ENCODE measurements at places on chromosomes 6 and 20. TPM values are rescaled to one million over a fixed set of nuclear protein-coding genes. Genes with fewer than 3 reads are reported as not detected.
A peak's percentile ranks its signal among the peaks of the same experiment; 100 is the strongest.

- DNase-seq: no peak
These were observed 208.0 kb downstream of the GMDS start for GRCh38 chr6:2037237-2037926.

GRCh38 chr6:77172578-77172977 is 290.7 kb downstream of the HTR1B start:
- DNase-seq: no peak

GRCh38 chr6:48080227-48081009 is 30.6 kb downstream of the PTCHD4 start:
- no peak for DNase-seq

Gene GLP1R
- not detected for total RNA-seq

GRCh38 chr6:84977363-84977705 is 212.9 kb upstream of the TBX18 start:
- no peak for DNase-seq

DNA sequence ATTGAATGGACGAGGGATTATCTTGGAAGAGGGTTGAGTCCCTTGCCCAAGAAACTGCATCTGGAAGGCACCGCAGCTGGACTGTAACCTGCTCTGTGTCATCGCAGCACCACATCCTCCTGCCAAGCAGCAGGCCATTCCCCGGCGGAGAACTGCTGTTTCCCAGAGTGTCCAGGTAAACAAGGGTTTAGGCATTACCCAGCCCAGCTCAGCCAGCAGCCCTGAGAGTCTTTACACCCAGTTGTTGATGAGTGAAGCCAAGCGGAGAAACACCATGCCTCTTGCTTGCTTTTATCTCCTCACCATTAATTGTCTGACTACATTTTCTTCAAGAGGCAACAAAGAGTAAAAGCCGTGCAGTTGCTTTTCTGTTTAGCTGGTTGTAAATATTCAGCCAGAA is 104.1 kb downstream of the CDH4 start:
- DNase-seq: no peak

- DNase-seq: no peak
These were observed 47.4 kb downstream of the ADNP start for GRCh38 chr20:50883856-50884255.

Gene SLC26A8
- not detected for total RNA-seq

Gene GSTA4
- total RNA-seq: 25.3 TPM

DNA sequence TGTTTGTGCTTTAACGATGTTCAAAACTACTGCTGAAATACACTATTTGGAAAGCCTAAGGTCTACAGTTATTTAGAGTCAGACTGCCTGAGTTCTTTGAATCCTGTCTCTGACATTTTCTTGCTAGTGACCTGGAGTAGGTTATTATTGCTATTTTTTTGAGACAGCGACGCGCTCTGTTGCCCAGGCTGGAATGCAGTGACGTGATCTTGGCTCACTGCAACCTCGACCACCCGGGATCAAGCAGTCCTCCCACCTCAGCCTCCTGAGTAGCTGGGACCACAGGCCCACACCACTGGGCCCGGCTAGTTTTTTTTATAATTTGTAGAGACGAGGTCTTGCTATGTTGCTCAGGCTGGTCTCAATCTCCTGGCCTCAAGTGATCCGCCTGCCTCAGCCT is 96.6 kb downstream of the TIAM2 start:
- no peak for DNase-seq

DNA sequence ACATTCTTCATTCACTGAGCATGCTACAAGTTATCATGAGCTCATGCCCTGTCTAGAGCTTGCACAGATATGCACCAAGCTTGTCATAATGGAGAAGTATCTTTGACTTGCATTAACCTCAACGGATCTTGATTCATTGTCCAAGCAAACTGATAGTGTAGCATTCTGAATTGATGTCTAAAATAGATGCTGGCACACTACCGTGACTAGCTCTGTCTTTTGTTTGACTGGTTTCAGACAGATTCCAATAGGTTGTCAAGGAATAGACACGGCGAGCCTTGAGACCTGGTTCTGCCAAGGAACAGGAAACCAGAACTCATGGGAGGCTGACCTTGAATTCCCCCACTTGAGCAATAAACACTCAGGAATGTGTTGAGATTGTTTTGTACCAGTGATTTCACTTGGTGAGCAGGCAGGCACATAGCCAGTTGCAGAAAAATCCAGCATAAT is 1153.1 kb upstream of the GJE1 start:
- DNase-seq: peak; percentile 83

Gene TXNDC5
- total RNA-seq: 1,031 TPM

DNA sequence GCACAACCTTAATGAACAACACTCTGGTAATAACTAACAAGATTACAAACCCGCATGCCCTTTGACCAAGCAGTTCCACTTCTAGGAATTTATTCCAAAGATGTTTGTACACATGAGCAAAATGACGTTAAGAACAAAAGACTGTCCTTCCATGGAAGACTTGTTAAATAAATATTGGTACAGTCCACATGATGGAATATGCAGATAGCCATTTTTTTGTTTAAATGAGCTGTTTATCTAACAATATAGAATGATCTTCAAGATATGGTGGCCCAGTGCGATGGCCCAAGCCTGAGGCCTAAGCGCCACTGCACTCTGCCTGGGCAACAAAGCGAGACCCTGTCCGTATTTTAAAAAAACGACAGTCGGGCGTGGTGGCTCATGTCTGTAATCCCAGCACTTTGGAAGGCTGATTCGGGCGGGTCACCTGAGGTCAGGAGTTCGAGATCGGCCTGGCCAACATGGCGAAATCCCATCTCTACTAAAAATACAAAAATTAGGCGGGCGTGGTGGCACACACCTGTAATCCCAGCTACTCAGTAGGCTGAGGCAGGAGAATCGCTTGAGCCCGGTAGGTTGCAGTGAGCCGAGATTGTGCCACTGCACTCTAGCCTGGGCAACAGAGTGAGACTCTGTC is 7.4 kb upstream of the AHCY start:
- DNase-seq: no peak

DNA sequence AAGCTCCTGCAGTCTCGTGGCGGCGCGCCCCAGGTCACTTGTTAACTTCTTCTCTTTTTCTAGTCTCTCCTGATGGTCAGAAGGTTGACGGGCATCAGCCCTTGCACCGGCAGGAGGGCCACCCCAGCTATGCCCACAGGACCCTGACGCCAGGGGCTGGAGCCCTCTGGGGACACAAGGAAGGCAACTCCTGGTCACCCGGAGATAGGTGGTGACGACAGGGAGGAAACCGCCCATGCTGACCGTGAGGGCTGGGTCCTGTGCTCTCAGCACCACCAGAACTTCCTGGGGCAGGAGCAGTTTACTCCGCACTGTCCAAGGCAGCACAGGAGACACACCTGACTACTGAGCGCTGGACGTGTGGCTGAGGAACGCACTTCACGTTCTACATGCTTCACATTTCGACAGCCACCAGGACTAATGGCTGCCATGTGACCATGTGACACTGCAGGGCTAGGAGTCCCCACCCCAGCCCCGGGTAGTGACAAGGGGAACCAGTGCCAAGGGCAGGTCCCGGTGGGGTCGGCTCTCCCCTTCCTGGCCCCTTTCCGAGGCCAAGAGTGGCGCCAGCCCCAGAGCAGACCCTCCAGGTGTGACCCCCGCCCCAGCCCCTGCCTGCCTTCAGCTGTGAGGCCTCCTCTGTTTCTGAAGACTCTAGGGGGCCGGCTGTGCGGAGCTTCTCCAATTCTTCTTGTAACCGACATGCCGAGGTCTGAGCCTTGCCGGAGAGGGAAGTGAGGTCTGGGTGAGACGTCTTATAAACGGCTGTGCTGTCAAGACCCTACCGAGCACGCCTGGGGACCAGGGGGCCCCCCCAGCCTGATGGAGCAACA is 45.2 kb downstream of the DSTN start:
- DNase-seq: no peak

DNA sequence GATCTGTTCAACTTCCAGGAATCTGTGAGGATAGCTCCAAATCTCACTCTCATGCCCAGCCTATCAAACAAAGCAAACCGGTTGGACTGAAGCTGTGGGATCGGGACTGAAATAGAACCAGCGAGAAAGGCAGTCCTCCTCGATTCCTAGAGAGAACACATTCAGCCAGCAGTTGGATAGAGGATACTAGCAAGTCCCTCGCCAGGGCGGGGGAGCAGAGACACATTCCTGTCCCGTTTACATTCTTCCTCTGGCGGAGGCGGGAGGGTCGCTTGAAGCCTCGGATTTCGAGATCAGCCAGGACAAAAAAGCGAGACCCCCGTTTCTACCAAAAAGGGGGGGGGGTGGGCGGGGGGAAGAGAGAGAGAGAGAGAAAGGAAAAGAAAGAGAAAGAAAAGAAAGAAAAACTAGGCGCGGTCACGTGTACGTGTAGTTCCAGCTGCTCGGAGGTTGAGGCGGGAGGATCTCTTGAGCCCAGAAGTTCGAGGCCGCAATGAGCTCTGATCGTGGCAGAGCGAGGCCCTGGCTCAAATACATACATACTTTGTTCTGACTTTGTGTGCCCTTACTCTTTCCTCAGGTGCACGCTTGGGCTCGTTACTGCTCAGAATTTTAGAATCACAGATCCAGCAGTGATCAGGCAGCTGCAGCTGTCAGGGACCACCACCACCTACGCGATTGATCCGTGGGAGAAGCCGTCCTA is 19.5 kb downstream of the ZNF311 start:
- peak; percentile 97 for DNase-seq

- no peak for DNase-seq
These were observed 17.6 kb upstream of the MYLK2 start for GRCh38 chr20:31801508-31801907.

Gene DBNDD2
- total RNA-seq: 21.7 TPM

GRCh38 chr6:140101367-140101766 is 726.9 kb upstream of the CITED2 start:
- DNase-seq: no peak

Gene RIMS1
- 0.82 TPM for total RNA-seq

DNA sequence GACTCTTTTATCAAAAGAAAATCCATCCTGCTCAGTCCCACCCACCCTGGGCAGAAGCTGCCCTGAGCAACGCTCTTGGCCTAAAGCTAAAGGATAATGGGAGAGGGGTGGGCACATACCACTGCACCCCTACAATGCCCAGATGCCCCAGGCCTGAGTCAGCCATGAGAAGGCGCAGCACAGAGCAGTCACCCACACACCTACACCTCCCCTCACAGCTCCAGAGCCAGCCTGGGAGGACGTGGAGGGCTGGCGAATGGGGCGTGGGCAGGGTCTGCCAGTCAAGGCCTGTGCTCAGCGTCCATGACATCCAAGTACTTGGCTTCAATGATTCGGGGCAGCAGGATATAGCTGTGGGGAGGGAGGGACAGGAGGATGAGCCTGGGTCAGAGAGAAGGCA is 11.5 kb downstream of the SLC4A11 start:
- no peak for DNase-seq

DNA sequence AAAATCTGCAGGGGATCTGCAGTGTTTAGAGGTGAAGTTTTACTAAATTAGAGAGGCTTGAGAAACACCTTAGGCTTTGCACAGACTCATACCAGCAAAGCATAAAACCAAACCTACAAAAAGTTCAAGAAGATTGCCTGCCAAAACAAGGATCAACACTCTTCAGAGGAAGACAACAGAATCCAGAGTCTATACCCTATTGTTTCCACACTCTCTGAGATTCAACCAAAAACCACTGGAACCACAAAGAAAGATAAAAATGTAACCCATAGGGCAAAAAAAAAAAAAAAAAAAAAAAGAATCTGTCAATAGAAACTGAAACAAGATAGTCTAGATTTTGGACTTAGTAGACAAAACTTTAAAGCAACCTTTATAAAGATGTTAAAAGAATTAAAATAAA is 102.7 kb downstream of the ANKRD60 start:
- no peak for DNase-seq

DNA sequence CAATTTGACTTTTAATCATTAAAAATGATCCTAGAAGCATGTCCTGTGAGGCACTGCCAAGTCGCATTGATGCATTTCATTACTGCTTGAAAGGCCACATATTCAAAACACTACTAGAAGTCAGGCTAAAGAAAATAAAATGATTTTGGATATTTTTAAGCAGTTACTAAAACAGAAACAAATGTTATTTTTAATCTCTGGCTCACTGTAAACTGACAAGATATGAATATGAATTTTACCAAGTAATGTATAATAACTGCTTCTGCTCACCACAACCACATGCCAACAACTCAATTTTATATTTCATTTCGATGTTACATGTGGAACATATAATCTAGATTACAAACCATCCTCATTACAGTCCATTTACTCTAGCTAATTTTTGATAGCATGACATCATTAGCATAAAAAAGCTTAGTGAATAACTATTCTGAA is 90.6 kb downstream of the ATXN1 start:
- no peak for DNase-seq

Gene C20orf144
- total RNA-seq: not detected

DNA sequence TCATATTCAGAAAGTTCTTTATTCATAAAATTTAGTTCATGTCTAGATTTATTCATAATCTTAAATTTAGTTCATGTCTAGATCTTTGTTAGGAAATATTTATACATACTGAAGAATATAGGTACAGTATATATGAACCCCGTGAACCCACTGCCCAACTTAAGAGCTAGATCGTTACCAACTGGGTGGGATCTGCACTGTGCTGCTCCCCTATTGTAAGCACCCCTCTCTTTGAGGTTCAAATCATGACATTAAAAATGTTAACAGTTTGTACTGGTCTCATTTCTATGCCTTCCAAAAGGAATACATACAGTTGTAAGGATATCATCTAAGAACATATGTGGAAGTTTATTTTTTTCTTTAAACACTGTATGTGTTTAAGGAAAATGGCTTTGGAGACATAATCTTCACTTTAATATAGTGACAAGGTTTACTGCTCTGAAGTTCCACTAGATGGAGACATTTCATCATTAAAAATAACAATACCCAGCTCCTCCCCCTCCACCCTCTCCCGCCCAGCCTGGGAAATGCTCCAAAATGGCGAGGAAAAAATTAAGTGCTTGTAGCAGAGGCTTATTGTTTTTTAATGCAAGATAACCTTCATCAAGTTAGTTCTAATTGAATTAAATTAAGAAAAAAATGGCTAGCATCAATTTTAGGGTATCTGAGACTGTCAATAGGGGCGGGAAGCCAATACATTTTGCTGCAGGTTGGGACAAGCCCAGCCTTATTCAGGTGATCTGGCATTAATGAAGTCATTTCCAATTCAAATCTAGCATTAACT is 104.1 kb upstream of the TRAF3IP2 start:
- peak; percentile 48 for DNase-seq

DNA sequence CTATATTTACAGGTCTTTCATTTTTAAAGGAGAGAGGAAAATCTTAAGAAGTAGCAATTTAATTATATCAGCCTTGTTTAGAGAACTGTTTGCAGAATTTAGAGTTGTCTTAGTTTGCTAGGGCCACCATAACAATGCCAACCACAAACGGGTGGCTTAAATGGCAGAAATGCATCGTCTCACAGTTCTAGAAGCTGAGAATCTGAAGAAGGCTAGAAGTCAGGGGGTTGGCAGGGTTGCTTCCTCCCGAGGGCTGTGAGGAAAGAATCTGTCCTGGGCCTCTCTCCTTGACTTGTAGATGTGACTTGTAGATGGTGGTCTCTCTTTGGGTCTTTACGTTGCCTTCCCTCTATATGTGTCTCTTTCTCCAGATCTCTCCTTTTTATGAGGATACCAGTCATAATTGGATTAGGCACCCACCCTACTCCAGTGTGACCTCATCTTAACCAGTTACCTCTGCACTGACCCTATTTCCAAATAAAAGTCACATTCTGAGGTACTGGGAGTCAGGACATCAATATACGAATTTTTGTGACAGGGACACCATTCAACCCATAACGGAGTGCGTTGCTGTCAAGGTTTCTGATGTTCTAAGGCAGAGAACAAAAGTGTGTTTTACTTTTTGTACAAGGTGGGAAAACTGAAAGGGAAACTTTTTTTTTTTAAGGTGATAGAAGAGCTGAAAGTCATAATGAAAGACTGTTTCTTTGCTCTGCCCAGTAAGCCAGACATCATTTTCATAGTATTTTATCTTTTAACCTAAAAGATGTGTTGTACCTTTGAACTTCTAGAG is 84.4 kb downstream of the SAMD3 start:
- DNase-seq: no peak

All from glomerular endothelial cell (primary cell).